ENCODE measurements at places on chromosomes 2 and 18.

GRCh38 chr2:172552547-172553291, 3.2 kb upstream of the PDK1 start:
- no peak for DNase-seq

GRCh38 chr2:239688122-239688681, 287.4 kb upstream of the HDAC4 start:
- DNase-seq, result no peak

DNA sequence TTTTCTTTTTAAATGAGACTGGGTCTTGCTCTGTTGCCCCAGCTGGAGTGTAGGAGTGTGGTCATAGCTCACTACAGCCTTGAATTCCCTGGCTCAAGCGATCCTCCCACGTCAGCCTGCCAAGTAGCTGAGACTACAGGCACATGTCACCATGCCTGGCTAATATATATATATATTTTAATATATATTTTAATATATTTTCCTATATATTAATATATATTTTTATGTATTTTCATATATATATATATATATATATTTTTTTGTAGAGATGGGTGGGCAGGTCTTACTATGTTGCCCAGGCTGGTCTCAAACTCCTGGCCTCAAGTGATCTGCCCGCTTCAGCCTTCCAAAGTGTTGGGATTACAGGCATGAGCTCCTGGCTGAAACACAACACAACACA, 144.5 kb upstream of the GATA6 start:
- no peak for DNase-seq

DNA sequence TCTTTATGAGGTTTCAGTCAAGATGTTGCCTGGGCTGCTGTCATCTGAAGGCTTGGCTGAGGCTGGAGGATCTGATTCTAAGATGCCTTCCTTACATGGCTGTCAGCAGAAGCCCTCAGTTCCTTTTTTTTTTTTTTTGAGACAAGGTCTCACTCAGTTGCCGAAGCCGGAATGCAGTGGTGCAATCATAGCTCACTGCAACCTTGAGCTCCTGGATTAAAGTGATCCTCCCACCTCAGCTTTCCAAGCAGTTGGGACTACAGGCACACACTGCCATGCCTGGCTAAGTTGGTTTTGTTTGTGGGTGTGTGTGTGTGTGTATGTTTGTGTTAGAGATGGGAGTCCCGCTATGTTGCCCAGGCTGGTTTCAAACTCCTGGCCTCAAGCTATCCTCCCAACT, 13.1 kb upstream of the SLC35F5 start:
- no peak for DNase-seq

DNA sequence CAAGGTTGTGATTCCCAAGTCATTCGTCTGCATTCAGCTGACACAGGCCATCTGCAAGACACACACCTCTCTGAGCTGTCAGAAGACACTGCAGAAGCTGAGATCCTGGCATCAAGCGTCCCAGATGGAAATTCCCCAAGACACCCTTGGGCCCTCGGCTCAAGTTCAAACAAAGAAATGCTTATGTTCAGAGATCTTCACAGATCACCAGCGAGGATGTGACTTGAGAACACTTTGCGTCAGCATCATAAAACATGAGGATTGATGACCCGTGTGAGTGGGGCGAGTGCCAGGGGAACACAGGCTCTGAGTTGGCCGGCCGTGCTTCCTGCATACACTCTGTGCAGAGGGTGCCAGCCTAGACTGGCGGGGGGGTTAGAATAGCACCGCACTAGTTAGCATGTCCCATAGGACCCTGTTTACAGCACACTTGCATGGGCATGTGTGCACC, 36.8 kb downstream of the KCNIP3 start:
- DNase-seq, result no peak

DNA sequence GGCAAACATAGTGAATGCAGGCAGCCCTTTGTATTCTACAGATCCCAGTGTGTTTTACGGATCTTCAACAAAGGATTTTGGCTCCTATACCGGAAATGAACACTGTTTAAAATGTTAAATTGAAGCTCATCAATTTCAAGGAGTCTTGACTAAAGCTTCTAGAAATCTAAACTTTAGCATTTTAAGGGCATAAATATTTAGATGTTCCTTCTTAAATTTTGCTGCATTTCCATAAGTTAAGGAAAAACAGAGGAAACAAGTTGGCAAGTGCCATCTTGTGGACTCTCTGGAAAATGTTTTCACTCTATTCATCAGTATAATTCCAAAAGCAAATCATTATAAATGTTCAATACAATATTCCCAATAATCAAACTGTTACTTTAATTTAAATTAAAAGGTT, 19.6 kb downstream of the CHN1 start:
- DNase-seq, result no peak

DNA sequence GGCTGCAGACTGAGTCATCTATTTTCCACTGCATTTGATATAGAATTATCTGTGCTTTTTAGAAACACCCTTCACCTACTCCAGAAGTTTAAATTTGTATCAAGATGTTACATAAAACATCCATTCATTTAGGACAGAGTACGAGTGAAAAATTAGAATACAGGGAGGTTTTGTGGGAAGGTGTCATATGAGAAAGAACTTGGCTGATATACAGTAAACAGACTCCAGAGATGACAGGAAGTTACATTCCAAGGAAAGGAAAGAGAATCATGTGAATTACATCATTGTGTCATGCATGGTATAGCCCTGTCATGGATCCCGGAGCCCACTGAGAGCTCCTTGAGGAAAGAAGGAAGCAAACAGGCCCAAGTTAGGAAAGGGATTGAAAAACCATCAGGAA, 341.5 kb upstream of the PKDCC start:
- no peak for DNase-seq

GRCh38 chr2:86566158-86566820, 3.0 kb upstream of the CHMP3 start:
- DNase-seq, result no peak

- no peak for DNase-seq
Measured at GRCh38 chr2:69811591-69811990, 17.9 kb upstream of the GMCL1 start.

- no peak for DNase-seq
Measured at GRCh38 chr2:214881647-214882202, 72.2 kb upstream of the BARD1 start.

- no peak for DNase-seq
Measured at GRCh38 chr2:8597094-8597493, 84.8 kb upstream of the ID2 start.

- DNase-seq, result peak; percentile 2
Measured at GRCh38 chr2:134459706-134460406, 206.0 kb downstream of the MGAT5 start.
